ENCODE measurements at places on chromosomes 1 and 21.

GRCh38 chr1:162292422-162292849, 84.2 kb downstream of the SPATA46 start:
- no peak for DNase-seq

DNA sequence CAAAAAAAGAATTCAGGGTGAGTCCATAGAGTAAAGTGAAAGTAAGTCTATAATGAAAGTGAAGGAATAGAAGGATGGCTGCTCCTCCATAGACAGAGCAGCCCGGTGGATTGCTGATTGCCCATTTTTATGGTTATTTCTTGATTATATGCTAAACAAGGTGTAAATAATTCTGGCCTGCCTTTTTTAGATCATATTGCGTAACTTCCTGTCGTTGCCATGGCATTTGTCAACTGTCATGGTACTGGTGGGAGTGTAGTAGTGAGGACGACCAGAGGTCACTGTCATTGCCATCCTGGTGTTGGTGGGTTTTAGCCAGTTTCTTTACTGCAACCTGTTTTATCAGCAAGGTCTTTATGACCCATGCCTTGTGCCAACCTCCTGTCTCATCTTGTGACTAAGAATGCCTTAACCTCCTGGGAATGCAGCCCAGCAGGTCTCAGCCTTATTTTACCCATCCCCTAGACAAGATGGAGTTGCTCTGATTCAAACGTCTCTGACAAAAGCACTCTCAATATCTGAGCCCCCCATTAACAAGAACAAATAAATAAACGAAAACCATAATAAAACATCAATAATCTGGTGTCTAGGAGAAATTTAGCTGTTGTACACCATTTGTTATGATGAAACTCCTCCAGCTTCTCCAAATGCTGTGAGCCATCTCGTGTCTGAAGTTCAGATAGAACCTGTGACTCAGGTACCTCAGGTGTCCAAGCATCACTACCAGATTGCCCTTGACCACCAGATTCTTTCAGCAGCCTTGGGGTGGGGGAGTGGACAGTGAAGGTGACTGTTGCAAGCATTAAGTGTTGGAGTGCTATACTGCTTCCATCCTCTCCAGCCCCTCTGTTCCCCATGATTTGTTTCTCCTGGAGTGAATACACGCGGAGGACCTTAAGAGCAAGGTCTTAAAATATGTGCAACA, 36.0 kb downstream of the EBNA1BP2 start:
- no peak for DNase-seq

GRCh38 chr1:54953846-54954245, 26.6 kb upstream of the TMEM61 start:
- no peak for DNase-seq

GRCh38 chr1:210883821-210884220, 250.1 kb downstream of the KCNH1 start:
- DNase-seq = no peak

DNA sequence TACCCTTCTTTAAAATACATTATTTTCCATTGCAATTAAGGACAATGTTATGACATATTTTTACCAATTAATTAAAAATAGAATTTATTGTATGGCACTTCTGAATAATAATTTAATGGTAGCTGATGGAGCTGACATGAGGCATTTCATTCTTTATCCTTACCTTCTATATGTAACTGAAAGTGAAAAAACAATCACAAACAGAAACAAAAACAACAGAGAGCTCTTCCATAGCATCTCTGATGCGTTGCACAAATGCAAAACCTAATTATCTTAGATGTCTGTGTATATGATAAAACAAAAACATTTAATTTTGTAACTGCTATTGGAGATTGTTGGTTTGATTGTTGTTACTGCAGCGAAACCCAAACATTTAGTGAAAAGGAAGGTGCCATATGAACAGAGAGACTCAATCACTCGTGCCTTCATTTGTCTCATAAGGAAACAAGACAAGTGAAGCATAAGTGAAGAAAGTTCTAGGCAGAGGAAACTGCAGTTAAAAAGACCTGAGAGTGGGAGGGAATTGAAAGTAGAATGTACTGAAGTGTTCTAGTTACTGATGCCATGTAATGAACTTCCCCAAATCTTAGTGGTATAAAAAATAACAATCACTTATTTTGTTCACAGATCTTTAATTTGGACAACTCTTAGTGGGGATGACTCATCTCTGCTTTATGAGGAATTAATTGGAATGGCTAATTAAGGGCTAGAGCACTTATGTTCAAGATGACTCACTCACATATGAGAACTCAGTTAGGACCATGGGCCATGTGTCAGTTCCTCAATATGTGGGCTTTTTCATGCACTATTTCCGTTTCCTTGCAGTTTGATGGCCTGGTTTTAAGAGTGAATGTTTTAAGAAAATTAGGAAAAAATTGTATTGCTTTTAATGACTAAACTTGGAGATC, 245.0 kb upstream of the OLFM3 start:
- DNase-seq = no peak

GRCh38 chr1:234845836-234846235, 235.9 kb upstream of the IRF2BP2 start:
- DNase-seq = no peak

GRCh38 chr1:97781762-97782337, 139.0 kb downstream of the DPYD start:
- DNase-seq = no peak

- DNase-seq = no peak
These were observed 36.9 kb upstream of the HHAT start for GRCh38 chr1:210291786-210292230.

DNA sequence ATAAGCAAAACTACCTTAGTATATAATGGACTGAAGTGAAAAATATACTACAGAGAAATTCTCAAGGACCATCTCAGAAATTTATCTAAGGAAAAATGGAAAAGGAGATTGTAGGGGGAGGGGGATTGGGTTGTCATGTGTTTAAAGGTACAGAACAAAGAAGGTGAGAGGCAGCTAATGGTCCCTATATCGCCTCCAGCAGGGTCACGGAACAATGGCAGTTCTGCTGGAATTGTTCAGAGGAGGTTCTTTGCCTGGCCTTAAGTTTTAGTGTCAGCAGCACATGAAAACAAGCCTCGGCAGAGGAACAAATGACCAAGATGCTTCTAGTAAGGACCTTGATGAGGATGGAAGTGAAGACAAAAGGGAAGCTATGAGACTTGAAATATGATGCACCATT, 42.0 kb upstream of the RGS2 start:
- no peak for DNase-seq

DNA sequence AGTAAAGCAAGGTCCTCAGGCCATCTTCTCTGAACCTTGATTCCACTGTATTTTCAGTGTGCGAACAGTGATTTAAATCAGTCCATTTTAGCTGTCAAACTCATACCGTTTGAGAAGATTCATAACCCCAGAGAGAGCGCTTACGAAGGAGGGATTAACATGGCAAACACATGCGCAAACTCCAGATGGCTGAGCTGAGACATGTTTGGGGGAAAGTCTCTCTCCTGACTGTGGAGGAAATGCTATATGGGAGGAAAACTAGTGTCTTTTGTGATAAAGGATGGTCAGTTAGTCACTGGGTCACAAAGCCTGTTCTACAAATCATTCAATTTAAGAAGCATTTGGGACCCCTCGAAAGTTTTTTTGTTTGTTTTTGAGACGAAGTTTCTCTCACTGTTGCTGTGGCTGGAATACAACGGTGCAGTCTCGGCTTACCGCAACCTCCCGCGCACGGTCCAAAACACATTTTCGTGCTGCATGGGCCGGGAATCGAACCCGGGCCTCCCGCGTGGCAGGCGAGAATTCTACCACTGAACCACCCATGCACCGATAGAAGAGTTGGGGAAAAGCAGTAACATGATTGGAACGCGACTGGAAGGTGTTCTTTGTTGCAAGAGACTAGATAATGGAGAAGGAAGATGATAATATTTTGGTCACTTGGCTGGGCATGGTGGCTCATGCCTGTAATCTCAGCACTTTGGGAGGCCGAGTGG, 58.4 kb upstream of the CXADR start:
- DNase-seq = no peak

GRCh38 chr1:78814176-78814575, 164.5 kb downstream of the IFI44 start:
- DNase-seq = no peak

DNA sequence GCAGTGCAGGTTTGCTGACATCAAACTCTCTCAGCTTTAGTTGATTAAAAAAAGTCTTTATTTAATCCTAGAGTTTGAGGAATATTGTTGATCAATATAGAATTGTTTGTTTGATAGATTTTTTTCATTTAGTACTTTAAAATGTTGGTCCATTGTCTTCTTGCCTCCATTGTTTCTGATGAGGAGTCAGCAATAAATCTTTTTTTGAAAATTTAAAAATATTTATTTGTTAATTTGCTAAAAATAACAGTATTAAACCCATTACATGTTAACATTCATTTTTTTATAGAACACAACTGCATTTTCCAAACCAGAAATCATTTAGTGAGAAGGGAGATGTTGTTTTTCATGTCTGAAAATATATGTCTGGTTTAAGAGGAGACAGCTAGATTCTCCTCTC, 173.8 kb upstream of the USP24 start:
- no peak for DNase-seq

- DNase-seq = no peak
These were observed 67.4 kb downstream of the SLC16A1 start for GRCh38 chr1:112888630-112889029.

- DNase-seq = no peak
These were observed at the start of gene SHISAL2A for GRCh38 chr1:52632732-52633290. TSS of gene SHISAL2A (plus strand) at chr1:52633168. CDS start at chr1:52633494, 326 bp downstream.

DNA sequence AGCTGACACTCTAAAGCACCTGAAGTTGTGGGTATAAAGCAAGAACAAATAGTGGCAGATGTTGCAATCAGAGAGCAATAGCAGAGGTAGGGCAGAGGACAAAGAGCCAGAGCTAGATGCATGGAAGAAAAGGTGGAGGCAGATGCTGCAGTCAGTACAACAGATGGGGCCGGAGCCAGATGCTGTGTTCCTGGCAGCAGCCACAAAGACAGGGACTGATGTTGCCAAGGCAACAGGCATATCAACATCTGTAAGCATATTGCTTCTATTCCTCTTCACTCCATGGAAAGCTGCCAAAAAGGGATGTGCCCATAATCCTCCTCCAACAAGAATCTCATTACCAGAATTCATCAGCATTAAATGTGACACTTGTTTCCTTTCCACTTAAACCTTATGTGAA, 108.0 kb downstream of the TNNI3K start:
- DNase-seq = no peak

GRCh38 chr1:236465959-236466303, 57.9 kb upstream of the LGALS8 start:
- DNase-seq = no peak

DNA sequence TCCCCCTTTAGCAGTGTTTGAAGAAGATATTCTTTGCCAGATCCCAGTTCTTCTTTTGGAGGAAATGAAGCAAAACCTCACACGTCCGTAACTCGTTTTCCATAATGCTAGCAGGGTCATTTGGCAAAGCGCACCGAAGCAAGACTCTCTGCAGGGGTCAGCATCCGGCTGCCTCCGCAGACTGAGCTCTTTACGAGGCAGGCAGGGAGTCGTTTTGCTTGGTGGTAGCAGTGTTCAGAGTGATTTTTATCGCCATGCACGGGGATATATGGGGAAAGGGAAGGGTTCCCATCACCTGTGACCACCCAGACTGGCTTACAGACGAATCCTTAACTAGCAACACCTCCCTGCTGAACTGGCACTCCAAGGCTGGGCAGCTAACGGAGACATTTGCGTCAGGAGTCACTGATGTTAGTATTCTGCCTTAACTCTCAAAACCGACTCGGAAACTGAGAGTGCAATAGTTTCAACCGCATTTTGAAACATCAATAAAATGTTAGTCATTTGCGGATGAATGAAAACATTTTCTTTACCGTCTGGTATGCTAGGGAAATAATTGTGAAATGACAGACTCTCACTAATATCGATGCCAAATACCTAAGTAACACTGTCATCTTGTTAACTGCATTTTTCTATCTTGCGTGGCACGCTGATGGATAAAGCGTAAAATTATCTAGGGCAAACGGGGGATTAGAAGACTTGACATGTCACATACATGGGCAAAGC, 2.2 kb upstream of the NEGR1 start:
- DNase-seq = peak; percentile 8

DNA sequence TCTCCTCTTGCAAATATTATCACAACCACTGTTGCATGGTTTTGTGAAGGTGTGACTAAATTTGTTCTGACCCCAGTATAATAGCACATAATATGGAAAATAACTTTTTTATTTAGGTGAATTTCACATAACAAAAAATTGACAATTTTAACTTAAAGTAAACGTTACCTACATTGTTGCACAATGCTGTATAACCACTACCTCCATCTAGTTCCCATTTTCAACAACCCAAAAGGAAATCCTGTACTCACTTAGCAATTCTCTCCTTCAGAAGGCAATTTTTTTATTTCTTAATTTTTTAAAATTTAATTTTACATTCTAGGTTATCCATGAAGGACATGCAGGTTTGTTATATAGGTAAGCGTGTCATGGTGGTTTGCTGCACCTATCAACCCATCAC, 95.2 kb downstream of the KCNJ6 start:
- no peak for DNase-seq

- DNase-seq = no peak
These were observed 193.2 kb downstream of the KAZN start for GRCh38 chr1:14791654-14792053.

DNA sequence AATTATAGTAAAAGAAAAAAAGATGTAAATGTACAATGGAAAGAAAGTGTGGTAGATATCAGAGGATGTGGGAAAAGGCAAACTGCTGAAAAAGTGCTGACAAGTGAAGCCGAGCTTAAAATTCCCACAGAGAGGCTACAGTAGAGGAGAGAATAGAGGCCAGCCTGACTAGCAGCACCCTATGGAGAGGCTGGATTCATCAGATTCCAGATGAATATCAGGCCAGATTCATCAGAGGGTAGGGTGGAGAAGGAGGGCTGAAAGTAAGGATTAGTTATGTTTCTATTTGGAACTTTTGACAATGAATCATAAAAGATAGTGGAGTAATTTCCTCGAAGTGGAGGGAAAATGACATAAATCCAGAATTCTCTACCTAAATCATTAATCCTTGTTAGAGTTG, 60.4 kb upstream of the NEK7 start:
- DNase-seq = no peak

DNA sequence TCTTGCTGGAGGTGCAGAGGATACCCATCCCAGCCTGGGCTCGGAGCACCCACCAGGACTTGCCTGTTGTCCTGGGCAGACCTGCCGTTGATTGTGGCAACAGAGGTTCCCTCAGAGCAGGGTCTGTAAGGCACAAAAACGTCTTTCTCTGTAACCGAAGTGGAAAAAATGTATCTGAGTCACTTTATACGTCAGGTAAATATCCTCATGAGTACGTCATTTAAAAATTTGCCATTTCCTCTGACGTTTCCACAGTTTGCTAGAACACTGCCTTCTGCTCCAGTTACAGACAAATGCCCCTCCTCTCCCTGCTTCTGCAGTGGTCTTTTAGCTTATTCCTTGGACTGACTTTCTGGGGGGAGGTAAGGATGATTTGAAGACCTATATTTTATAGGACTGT, 326.8 kb downstream of the HHAT start:
- DNase-seq = no peak

- no peak for DNase-seq
These were observed 242.8 kb downstream of the CRB1 start for GRCh38 chr1:197510691-197511378.
